ENCODE measurements at places on chromosomes 7 and 10.
A peak's percentile ranks its signal among the peaks of the same experiment; 100 is the strongest.

GRCh38 chr7:34091321-34091917 lies 186.1 kb downstream of the BMPER start:
- DNase-seq, result no peak

- no peak for DNase-seq
Observed at GRCh38 chr10:24331457-24331856, 122.5 kb downstream of the KIAA1217 start.

GRCh38 chr7:148436571-148436970 lies 154.0 kb upstream of the C7orf33 start:
- no peak for DNase-seq

- DNase-seq, result no peak
Observed at GRCh38 chr10:22573820-22574569, 140.4 kb downstream of the PIP4K2A start.

- DNase-seq, result no peak
Observed at GRCh38 chr10:63430091-63430998, 35.4 kb downstream of the JMJD1C start.

- no peak for DNase-seq
Observed at GRCh38 chr10:124624895-124625294, 119.3 kb downstream of the FAM53B start.

GRCh38 chr7:98276241-98276761 lies 5.2 kb upstream of the BRI3 start:
- DNase-seq, result no peak

GRCh38 chr7:112596981-112597380 lies 116.2 kb downstream of the LSMEM1 start:
- no peak for DNase-seq

DNA sequence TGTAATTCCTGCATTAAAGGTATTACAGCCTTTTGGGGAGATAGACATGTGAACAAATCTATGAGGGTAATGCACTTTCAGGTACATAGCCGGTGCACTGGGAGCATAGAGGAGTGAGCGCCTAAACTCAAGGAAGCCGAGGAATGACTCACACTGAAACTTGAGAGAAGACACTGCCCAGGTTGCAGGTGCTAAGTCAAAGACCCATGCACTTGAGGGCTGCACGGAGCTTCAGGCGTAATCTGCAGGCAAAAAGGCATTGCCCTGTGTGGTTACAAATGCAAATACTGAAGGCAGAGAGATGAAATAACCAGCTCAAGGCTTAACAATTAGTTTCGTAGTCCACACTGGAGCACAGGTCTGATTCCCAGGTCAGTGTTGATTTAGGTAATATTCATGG lies 51.0 kb upstream of the OSBPL3 start:
- DNase-seq, result no peak

DNA sequence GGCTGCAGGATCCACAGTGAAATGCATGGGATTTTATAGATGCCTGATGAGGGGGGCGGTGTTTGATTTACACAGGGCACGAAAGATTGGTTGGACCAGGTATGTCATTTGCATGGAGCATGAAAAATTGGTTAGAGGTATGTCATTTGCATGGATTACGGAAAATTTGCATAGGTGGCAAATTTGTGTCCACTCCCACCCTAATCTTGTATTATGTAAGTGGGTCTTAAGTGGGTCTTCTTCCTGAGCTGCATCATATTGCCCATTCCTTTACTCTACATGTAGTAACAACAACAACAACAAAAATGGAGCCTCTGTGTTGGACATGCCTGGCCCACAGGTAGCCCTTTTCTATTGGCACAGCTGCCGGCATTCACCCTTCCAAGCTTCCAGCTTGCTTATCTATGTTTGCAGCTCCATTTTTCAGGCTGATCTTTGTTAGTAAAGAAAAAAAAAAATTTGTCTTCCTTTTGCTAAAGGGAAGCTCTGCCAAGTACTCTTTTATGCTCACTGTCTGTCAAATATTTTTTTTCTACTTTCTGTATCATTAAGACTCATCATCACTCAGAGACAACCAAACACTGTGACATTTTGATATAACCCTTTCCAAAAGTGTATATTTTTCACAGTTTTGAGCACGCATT lies 10.3 kb upstream of the ZNF273 start:
- no peak for DNase-seq

GRCh38 chr10:24465891-24466818 lies 257.2 kb downstream of the KIAA1217 start:
- peak; percentile 18 for DNase-seq

DNA sequence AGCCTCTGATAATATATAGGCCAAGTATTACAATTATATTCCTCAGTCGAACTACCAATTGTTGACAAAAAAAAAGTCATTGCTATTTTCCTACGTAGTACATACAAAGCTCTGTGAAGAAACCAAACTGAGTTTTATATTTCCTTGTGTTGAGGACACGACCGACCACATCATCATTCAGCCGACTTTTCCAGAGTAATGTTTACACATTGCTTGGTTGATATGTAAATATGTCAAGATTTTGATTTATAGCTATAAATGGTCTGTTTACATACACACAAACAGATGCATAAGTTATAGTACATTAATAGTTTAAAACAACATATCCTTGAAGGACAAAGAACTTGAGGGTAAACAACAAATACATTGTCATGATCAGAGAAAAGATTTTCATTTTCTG lies 121.5 kb downstream of the CRPPA start:
- DNase-seq, result no peak

- no peak for DNase-seq
Observed at GRCh38 chr7:152909683-152910544, 150.4 kb downstream of the ACTR3B start.

DNA sequence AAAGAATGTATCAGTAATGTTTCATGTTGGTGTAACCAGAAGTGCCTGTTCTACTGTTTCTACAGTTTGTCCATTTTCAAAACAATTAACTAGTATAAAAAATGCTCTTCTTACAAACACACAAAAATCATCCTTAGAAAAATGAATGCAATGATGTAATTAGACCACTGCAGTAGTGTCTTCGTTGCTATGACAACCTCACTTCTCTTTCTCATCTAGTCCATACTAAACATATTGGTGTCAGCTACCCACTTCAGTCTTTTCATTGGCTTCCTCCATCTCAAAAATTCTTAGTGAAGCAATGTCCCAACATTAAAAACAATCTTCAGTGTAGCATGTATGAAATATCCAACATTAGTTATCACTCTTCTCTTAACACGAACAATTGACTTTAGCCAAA lies 1265.8 kb downstream of the REEP3 start:
- DNase-seq, result no peak

- DNase-seq, result no peak
Observed at GRCh38 chr7:90266808-90267207, 21.8 kb downstream of the CFAP69 start.

DNA sequence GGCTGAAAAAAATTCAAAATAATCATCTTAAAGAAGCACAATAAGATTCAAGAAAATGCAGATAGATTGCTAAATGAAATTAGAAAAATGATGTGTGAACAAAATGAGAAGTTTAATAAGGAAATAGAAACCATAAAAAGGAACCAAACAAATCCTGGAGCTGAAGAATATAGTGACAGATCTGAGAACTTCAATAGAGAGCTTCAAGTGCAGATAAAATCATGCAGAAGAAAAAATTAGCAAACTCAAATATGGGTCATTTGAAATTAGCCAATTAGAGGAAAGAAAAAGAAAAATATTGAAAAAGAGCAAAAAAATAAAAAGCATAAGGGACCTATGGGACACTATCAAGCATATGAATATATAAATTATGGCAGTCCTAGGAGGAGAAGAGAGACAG lies 720.1 kb downstream of the PARD3 start:
- DNase-seq, result no peak
